ENCODE measurements at places on chromosomes 1 and 21.

GRCh38 chr1:17377325-17377953, 5.4 kb downstream of the PADI6 start:
- no peak for DNase-seq

DNA sequence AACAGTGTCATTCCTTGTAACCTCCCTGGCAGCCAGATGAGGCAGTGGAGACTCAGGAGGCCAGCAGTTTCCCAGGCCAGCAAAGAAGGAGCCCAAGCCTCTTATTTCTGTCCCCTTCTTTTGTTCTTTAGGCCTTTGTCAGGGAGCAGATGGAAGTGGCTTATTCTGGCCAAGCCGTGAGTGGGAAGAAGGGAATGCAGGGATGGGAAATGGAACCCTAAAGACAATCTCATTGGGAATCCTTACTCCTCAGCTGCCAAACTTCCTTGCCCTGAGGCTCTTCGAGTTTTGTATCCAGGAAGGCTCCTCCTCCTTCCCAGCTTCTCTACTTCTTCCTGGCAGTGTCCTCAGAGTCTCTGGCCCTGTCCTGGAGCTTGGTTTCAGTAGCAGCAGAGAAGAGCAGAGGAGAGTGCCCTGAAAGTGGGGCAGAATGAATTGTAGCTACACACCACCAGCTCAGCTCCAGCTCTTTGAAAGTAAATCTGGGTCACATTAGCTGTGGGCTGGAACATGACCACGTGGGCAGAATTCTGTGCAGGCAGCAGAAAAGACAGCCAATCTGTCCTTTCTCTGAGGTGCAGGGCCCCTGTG, 63.9 kb downstream of the NDUFS5 start:
- DNase-seq = no peak

- no peak for DNase-seq
Measured at GRCh38 chr1:174671826-174672225, 224.1 kb downstream of the GPR52 start.

DNA sequence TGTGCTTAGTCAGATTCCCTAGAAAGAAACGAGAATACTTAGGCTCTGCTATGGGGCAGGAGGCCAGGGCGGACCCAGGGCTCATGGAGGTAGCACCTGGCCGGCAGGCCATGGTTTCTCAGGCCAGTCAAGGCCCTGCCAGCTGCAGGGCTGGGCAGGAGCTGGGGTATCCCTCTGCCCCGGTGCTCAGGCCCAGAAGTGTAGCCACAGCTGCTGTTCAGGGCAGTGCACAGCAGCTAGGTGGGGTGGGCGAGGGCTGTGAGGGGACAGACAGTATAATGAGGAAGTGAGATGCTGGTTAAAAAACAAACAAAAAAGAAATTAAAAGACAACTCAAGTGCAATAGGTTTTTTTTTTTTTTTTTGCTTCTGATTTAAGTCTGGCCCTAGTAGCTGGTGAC, 34.0 kb upstream of the EDN2 start:
- DNase-seq = no peak

- no peak for DNase-seq
Measured at GRCh38 chr1:202551683-202552082, 158.6 kb downstream of the SYT2 start.

- DNase-seq = no peak
Measured at GRCh38 chr1:33257207-33257771, 997 bp downstream of the ZNF362 start.

- no peak for DNase-seq
Measured at GRCh38 chr1:59138402-59138801, 158.5 kb upstream of the FGGY start.

Measured in Right ventricle myocardium inferior (tissue), 1 donor.